Caudate nucleus (tissue), 63 donors: ENCODE measurements at places on chromosomes 1 and 21.

- no peak for DNase-seq
Observed at GRCh38 chr1:151611288-151611790, 511 bp upstream of the SNX27 start.

GRCh38 chr1:32627596-32628162 lies 22.7 kb downstream of the ZBTB8OS start:
- no peak for DNase-seq

GRCh38 chr1:14786681-14787080 lies 188.2 kb downstream of the KAZN start:
- no peak for DNase-seq

GRCh38 chr1:44060830-44061267 lies 29.6 kb upstream of the SLC6A9 start:
- DNase-seq = no peak

DNA sequence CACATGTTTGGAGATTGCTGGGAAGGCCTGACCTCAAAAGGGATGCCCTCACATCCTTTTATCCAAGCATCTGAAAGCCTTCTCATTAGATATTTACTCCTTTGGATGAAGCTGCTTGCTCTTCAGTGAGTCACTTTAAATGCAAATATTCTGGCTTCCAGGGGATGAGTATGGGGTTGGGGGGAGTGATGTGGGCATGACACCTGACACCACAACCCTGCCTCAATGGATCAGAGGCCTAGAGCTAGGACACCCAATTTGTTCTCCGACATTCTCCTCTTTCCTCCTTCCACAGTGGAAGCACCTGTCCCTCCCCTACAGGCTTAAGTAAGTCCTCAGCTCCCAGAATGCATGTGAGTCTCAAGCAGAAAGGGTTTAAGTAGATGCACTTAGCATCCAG lies 238.3 kb downstream of the OMA1 start:
- DNase-seq = no peak

DNA sequence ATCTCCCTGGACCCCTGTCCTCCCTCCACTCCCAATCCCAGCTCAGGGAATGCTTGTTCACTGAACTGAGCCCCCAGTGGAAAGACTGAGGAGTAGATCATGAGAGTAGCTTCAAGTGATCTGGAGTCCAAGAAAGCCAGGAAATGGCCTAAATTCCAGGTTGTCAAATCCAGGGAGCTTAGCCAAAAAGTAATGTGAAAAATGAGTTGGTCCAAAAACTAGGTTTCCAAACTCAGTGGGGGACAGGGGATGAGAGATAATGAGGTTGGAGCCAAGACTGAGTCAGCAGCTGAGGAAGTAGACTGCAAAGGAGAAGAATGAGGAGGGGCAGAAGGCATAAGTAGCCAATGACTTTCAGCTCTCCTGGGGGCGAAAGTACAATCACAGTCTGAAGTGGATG lies 284.1 kb upstream of the BEND5 start:
- no peak for DNase-seq

DNA sequence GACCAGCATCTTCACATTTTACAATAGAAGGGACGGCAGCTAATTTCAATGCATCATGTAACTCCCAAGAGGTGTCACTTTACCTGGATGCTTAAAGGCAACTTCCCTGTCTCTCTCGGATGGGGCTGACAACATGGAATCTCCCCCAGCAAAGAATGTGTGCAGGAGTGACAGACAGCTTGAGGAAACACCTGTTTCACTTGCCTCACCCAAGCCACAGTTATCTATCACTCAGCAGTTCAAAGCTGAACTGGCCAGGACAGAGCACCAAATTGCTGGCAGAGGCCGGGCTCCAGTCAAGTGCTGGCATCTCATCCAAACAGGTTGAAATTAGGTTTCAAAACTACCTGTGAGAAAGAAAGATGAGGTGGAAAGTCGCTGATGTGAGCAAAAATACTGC lies 538.0 kb upstream of the PLXNA2 start:
- DNase-seq = no peak

- DNase-seq = no peak
Observed at GRCh38 chr1:171313319-171313834, 606 bp upstream of the FMO4 start.

DNA sequence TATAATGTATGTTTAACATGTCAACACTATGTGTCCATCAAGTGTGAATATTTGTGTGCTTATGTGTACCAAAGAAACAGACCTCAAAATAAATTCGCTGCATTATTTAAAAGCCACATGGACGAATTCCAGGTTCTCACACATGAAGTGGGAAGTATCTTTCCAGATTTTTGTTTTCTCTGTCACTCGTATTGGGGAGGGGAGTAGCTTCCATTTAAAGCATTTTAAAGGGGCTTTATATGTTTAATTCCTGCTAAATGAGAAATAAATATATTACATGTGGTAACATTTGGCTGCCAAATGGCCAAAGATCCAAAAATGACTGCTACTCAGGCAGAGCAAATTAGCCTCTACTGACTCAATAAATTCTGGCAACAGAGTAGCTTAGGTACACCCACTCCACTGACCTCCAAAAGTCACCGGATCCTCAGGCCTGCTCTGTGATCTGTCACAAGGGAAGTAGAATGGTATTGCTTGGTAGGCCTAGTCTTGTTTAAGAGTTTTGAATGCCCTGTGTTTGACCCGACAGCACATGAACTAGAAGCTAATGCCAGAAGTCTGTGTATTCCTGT lies 178.1 kb downstream of the ZP4 start:
- DNase-seq = no peak

- DNase-seq = peak; percentile 20
Observed at GRCh38 chr1:183580281-183580682, 10.0 kb downstream of the NCF2 start.

DNA sequence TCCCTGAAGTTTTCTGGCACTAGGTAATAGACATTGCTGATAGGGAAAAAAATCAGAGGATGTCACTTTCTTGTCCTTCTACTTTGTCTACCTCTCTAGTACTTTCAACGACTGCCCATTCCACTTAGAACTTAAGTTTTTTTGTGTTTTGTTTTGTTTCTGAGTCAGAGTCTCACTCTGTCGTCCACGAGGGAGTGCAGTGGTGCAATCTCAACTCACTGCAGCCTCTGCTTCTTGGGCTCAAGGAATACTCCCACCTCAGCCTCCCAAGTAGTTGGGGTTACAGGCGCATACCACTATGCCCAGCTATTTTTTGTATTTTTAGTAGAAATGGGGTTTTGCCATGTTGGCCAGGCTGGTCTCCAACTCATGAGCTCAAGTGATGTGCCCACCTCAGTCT lies 79.2 kb downstream of the SGIP1 start:
- no peak for DNase-seq

GRCh38 chr21:41350436-41351155 lies 11.2 kb upstream of the MX2 start:
- no peak for DNase-seq
